ENCODE measurements at places on chromosomes 11 and 22. TPM values are rescaled to one million over a fixed set of nuclear protein-coding genes. Genes with fewer than 3 reads are reported as not detected.

DNA sequence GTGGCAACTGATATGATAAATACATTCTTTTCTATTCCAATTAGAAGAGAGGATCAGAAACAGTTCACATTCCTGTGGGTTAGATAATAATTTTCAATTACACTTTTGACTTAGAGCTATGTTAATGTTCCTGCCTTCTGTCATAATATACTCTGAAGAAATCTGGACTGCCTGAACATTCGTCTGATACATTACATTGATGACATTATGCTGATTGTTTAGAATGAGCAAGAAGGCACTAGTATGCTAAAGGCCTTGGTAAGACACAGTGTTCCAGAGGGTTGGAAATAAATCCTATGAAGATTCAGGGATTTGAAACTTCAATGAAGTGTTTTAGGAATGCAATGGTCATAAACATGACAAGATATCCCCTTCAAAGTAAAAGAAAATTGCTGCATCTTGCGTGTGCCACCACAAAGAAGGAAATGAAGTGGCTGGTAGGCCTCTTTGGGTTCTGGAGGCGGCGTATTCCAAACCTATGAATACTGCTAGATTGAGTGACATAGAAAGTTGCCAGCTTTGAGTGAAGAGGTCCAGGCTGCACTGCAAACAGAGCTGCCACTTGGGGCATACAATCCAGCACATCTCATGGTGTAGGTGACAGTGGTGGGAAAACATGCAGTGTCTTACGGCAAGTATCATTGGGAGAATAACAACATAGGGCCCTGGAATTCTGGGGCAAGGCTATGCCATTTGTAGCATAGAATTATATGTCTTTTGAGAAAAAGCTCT lies 21.2 kb upstream of the PDE3B start:
- DNase-seq = no peak

- no peak for DNase-seq
These were observed 1.1 kb downstream of the MAPK12 start for GRCh38 chr22:50260434-50260800.

The GSTT2B gene
- 2.9 TPM for total RNA-seq

The C11orf65 gene
- total RNA-seq = 0.70 TPM

- no peak for DNase-seq
These were observed 1163.7 kb downstream of the FAM181B start for GRCh38 chr11:81569999-81570398.

GRCh38 chr11:79471071-79471844 lies 30.4 kb upstream of the TENM4 start:
- DNase-seq = no peak

DNA sequence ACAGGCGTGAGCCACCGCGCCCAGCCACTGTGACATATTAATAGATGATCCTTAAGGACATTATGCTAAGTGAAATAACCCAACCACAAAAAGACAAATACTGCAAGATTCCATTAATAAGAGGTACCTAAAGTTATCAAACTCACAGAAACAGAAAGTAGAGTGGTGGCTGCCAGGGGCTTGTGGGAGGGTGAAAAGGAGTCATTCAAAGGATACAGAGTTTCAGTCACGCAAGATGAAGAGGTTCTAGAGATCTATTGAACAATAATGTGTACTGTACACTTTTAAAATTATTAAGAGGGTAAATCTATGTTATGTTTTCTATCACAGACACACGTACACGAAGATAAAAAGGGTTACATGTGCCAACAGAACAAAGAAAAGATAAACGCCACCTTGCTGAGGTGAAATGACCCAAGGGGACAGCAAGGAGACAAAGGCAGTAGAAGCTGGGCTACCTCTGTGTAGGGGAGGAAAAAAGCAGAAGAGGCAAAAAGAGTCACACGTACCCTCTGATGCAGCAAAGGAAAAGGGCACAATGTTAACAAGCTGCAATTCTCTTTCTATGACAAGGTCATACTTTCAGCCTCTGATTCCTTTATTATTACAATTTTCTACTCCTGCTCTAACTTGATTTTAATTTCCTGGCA lies 65.3 kb downstream of the AMBRA1 start:
- DNase-seq = no peak

DNA sequence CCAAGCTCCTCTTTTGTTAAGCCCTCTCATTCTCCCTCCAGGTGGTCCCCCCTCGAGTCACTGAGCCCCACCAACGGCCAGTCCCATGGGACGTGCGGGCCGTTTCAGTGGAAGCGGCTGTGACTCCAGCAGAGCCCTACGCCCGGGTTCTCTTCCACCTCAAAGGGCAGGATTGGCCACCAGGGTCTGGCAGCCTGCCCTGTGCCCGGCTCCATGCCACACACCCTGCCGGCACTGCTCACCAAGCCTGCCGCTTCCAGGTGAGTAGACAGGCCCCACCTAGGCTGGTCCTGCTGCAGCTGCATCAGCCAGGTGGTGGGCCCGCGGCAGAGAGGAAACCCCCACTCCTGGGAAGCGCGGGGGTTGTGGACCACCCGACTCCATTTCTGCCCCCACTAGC lies 3.3 kb downstream of the TMEM132A start:
- no peak for DNase-seq

The MAP6 gene
- total RNA-seq = 0.33 TPM

- peak; percentile 33 for DNase-seq
These were observed 56.8 kb downstream of the IGLL5 start for GRCh38 chr22:22944268-22944985.

DNA sequence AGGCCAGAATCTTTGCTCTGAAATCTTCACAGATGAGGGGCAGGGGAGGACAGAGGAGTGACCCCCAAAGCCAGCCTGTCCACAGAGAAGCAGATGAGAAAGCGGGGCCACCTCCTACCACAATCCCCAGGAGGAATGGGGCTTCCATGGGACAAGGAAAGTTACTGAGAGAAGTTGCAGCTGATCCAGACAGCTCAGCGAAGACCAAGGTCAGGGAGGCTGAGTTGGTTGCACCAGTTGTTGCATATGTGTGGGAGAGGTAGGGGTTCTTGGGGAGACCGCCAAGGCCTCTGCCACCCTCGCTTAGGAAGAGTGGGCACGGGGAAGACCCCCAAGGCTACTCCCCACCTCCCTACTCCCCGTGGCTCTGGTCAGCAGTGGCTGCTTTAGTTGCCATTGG lies 81.6 kb upstream of the EIF3D start:
- DNase-seq = no peak

- DNase-seq = no peak
These were observed 87.4 kb upstream of the SLC6A5 start for GRCh38 chr11:20511982-20512381.

The CNTN5 gene
- not detected for total RNA-seq

GRCh38 chr11:69372589-69373250 lies 78.8 kb downstream of the MYEOV start:
- peak; percentile 33 for DNase-seq

The CARD16 gene
- total RNA-seq = 3.9 TPM

All from left lobe of liver (tissue), 2 donors.